NCI-H1417 treated with DMSO at 0.1 percent for 48 hours (cell line): ENCODE measurements at places on chromosomes 2 and 18.

GRCh38 chr2:120914839-120915521, 179.3 kb downstream of the GLI2 start:
- DNase-seq = no peak

DNA sequence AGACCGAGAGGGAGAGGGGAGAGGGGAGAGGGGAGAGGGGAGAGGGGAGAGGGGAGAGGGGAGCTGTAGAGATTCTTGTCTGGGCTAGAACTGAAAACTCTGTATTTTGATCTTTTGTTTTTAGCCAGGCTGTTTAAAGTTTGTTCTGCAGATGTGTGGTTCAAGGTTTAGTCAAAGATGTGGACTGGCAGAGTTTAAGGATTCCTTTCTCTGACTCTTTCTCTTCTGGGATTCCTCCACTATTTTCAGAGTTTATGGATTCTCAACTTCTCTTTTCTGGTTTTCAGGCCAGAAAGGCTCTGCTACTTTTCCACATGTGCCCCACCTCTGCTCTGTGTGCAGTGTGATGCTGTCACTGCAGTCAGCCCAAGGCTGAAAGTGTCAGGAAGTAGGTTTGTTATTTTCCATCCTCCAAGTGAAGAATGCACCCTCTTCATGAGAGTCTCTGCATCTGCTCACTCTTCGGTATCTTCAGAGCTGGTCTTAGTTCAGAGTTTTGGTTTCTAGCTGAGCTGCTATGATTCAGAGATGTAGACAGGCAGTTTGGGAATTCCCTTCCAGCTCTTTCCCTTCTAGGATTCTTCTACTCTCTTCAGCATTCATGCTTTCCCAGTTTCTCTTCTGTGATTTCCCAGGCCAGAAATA, 130.9 kb upstream of the SMAD7 start:
- DNase-seq = no peak

- DNase-seq = no peak
Observed at GRCh38 chr2:229363185-229363814, 92.2 kb upstream of the PID1 start.

DNA sequence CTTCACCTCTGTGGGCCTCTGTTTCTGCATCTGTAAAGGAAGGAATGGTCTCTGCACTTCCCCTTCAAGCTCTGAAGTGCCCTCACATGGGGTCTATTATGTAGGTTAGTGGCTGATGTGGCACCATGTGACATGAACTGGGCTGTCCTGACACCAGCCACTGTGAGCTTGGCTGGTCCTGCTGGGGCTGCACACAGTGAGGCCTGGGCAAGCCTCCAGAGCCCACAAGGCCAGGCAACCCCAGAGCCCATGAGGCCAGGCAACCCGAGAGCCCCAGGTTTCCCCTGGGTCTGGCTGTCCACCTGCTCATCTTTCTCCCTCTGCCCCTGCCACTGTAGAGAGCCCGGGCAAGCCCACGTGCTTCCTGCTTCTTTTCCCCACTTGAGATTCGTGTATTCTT, 150.1 kb upstream of the SMAD2 start:
- no peak for DNase-seq

- DNase-seq = no peak
Observed at GRCh38 chr2:9673914-9674481, 43.2 kb upstream of the YWHAQ start.

DNA sequence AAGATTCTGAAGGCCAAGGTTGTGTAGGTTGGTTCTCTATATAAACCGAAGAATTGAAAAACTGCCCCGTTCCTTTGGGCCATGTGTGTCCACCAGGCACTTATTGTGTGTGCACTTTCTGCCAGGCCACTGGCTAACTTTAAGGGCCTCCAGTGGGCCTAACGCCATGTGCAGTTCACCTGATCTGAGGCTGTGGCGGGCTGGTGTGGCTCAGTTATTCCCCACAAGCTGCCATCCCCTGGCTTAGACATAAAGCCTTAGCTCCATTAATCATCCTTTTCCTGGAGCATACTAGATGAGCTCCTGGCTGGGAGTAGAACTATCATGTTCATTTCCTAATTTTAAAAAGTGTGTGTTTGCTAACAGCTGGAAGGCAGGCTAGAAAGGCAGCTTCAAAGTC, 304.1 kb upstream of the TNP1 start:
- no peak for DNase-seq

- no peak for DNase-seq
Observed at GRCh38 chr2:174044556-174044955, 79.4 kb upstream of the SP3 start.

GRCh38 chr18:78768221-78768620, 211.4 kb upstream of the SALL3 start:
- DNase-seq = no peak

DNA sequence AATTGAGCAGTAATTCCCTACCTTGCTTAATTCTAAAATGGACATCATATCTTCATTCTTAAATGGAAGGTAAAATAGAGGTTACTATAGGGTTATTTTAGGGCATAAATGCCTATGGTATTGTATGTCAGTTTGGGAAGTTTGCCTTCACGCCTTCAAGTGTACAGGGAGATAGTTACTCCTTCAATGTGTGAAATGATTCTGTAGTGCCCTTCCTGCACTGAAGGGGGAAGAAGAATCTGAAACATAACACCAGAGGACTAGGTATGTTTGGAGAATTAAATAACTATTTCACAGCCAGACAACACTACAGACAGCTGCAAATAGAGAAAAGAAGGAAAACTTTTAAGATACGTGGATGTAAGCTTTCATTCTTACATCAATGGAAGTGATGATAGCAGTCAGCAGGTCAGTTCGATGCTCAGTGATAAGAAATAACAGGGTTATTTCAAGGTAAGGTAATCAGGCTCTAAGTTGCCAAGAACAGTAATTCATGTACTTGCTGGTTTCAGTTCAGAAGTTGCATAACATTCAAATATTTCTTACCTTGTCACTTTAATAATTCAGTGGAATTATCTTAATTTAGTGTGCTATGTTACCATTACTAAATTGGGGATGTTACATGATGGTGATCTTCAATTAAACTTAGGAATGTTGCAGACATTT, 4.0 kb downstream of the PKP4 start:
- DNase-seq = no peak

DNA sequence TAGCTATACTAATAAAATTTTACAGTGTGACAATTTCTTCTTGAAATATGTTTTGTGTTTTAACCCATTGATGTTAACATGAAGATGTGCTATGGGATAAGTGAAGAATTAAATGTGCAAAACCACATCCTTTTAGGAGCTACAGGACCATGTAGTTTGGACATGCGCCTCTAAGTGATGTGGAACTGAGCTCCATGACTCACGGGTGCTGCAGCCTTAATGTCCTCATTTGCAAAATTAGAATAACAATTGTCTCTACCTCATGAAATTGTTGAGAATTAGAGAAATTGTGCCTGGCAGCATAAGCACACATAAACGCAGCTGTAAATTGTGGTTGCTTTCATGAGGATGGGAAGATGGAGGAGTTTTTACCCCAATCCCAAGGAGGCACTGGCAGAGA, 31.6 kb upstream of the TPO start:
- no peak for DNase-seq

DNA sequence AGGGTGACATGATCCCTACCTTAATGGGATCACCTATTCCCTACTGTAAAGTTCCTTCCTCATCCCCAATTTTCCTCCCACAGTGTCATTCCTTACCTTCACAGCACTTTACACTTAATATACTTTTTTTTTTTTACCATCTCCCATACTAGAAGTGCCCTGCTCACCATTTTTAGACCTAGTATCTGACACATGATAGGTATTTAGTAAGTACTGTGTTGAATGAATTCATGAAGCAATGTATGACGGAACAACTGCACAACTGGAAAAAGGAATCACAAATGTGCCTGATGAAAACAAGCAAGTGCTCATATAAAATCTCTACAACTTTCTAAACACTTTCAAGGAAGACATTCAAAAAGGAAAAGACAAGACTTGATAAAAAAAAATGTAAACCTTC, 77.0 kb upstream of the ST8SIA5 start:
- no peak for DNase-seq

- no peak for DNase-seq
Observed at GRCh38 chr18:37684183-37684582, 118.6 kb upstream of the CELF4 start.
